Stimulated activated naive CD8-positive, alpha-beta T cell treated with anti-CD3 and anti-CD28 coated beads, Interleukin-15, Interleukin-2, amounts not matched to agents 100 U/mL and 50 U/mL, for 24 hours (primary cell): ENCODE measurements at places on chromosomes 5 and 9.

DNA sequence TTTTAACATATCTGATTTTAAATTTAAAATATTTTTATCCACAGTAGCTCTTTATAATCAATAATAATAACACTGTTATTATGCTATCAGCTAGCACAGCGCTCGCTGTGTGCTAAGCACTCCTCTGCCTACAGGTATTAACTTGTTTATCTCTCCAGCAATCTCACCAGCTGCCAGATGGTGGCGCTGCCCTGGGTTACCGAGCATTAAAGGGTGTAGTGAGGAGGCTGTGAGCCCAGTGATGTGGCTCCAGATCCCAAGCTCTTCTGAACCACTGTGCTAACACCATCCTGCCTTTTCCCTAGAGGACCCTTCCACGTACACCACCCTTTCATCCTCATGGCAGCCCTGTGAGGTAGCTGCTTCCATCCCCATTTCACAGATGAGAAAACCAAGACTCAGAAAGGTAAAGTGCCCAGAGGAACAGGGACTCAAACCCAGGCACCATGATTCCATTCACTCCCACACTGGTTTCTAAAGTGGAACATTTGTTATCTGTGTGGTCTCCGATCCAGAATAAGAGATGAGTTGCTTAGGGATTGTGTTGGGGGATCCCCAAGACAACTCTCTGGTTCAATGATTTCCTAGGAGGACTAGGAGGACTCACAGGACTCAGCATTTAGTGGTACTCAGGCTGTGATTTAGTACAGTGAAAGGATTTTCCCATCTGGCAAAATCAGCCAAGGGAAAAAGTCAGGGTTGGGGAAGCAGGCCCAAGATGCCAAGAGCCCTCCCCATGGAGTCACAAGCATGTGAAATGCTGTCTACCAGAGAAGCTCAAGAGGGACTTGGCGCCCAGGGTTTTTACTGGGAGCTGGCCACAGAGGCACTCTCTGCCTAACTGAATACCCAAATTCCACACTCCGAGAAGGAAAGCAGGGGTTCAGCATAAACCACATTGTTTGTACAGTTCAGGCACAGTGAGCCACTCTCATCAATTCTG, 7.0 kb downstream of the IGFBPL1 start:
- peak; percentile 43 for DNase-seq

DNA sequence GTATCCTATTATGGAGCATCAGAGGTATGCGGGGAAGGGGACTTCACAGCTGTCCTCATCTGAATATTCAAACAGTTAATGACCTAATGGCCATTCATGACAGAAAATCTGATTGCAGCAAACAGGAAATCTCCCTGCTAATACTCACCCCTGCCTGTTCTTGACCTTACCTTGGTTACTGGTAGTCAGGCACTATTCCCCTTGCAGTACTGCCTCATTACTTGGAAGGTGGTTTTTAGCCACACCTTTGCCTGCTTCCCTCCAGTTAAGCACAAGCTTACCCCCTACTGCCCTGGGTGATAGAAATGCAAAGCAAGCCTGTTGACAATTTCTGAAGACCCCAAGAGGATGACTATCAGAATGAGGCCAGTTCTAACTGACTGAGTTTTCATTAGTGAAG, 332.4 kb downstream of the NTRK2 start:
- no peak for DNase-seq

GRCh38 chr5:34525761-34526160, 130.4 kb upstream of the RAI14 start:
- DNase-seq = no peak

GRCh38 chr9:122835313-122835731, 6.9 kb upstream of the PDCL start:
- DNase-seq = peak; percentile 21

- DNase-seq = peak; percentile 84
Measured at GRCh38 chr5:138068742-138069600, 14.9 kb upstream of the WNT8A start.

- DNase-seq = no peak
Measured at GRCh38 chr5:39891376-39891775, 466.6 kb upstream of the DAB2 start.

DNA sequence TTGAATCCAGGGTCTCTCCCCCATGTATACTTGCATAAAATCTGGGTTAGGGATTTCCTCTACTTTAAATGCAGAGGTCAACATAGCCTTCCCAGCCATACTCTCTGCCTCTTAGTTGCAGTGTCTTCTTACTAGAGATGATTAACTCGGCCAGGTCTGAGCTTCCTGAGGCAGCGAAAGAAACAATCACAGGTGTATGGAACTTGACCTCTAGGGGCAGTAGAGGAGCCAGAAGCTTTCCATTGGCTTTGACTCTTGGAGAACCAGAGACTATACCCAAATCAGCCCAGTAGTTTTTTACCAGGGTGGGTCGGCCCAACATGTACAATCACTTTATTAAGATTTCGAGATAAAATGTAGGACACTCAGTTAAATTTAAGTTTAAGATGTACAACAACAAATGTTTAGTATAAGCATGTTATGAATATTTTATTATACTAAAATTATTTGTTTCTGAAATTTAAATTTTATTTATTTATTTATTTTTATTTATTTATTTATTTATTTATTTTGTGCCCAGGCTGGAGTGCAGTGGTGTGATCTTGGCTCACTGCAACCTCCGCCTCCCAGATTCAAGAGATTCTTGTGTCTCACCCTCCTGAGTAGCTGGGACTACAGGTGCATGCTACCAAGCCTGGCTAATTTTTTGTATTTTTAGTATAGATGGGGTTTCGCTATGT, 48.0 kb upstream of the DMRT3 start:
- no peak for DNase-seq

DNA sequence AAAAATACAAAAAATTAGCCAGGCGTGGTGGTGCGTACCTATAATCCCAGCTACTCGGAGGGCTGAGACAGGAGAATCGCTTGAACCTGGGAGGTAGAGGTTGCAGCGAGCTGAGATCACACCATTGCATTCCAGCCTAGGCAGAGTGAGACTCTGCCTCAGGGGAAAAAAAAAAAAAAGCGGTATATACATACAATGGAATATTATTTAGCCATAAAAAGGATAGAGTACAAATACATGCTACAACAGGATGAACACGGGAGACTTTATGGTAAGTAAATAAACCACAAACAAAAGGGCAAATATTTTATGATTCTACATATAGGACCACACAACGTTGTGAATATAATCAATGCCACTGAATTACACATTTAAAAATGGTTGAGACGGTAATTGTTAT, 5.2 kb downstream of the UBTD2 start:
- no peak for DNase-seq

- DNase-seq = no peak
Measured at GRCh38 chr9:88310310-88310980, 77.8 kb upstream of the SPIN1 start.

DNA sequence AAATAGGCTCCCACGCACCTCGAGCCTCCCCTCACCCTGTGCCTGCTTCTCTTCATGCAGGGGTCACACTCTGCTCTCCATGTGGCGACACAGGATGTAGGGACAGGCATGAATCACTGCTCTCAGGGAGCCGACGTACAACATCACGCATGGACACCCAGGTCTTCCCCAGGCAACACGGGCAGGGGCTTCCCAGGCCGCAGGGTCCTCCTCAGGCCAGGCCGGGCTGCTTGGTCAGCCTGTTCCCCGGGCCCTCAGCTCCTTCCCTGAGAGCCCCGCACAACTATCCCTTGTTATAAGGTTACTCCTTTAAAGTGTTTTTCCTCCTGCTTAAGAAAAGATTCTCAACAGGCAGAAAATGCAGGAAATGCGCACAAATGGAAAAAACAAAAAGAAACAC, 1.1 kb downstream of the SLC6A18 start:
- no peak for DNase-seq

GRCh38 chr5:41368158-41368557, 142.2 kb downstream of the PLCXD3 start:
- no peak for DNase-seq

DNA sequence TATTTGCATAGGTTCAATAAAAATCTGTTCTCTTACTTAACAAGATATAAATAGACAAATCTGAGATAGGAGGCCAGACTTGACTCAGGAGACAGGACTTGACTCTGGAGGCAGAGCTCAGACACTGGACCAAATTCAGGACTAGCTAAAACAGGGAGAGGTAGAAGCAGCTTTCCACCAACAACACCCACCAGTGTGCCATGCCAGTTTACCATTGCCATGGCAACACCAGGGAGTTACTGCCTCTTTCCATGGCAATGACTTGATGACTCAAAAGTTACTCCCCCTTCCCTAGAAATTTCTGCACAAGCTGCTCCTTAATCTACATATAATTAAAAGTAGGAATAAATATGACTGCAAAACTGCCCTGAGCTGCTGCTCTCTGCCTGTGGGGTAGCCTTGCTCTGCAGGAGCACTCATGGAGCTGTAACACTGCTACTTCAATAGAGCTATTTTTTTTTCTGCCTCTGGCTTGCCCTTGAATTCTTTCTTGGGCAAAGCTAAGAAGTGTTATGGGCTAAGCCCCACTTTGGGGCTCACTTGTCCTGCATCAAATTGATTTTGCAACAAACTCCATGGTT, 473.0 kb downstream of the PLK2 start:
- no peak for DNase-seq

- DNase-seq = no peak
Measured at GRCh38 chr5:97436405-97436804, 253.4 kb upstream of the RIOK2 start.

- no peak for DNase-seq
Measured at GRCh38 chr5:3230941-3231340, 364.7 kb upstream of the IRX1 start.

DNA sequence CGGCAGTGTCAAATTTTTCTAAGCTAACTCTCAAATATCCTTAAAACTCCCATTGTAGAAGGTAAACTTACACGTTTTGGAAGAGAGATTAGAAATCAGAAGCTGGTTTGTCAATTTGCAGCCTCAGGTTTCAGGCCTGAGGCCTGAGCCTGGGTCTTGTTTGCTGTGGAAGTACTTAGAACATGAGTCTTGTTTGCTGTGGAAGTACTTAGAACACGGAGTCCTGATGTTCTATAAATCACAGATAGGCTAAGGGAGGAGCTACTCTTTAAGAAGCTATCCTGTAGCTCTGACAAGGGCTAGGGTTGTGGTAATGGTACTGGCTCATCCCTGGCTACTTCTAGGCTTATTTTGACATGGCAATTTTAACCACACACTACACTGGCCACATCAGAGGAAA, 97.8 kb downstream of the FBXW11 start:
- no peak for DNase-seq

DNA sequence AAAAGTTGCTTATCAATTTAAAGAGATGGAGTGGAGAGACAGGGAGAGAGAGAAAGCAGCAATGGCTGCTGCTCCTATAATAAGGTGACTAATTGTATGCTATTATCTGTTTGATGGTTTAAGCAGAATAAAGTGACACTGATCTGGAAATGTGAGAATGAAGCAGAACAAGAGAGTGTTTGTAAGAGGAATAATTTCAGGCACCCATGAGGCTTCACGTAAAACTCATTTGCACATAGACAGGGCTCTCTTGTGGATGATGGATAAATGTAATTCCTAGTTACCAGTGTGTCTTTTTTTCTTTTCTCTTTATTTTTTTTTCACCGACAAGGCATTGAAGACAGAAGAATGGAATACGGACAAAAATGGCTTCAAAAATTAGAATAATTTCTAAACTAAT, 228.8 kb upstream of the TYRP1 start:
- no peak for DNase-seq

- no peak for DNase-seq
Measured at GRCh38 chr5:74156728-74157383, 483.7 kb downstream of the ENC1 start.

DNA sequence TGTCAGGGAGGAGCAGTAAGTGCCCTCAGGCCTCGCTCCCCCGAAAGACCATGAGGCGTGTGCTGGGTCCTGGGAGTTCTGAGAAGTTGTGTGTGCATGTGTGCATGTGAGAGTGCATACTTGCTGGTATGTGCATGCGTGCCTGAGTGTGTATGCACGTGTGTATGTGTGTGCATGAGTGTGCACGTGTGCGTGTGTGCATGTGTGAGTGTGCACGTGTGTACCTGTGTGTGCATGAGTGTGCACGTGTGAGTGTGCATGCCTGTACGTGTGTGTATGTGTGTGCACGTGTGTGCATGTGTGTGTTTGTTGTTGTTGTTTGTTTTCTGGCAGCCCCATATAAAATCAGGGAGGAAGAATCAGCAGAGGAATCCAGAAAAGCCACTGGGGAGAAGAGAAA, 426.7 kb downstream of the IRX2 start:
- no peak for DNase-seq

- DNase-seq = no peak
Measured at GRCh38 chr5:5145651-5146529, 5.8 kb downstream of the ADAMTS16 start.

GRCh38 chr5:38734353-38734752, 111.5 kb upstream of the OSMR start:
- no peak for DNase-seq

DNA sequence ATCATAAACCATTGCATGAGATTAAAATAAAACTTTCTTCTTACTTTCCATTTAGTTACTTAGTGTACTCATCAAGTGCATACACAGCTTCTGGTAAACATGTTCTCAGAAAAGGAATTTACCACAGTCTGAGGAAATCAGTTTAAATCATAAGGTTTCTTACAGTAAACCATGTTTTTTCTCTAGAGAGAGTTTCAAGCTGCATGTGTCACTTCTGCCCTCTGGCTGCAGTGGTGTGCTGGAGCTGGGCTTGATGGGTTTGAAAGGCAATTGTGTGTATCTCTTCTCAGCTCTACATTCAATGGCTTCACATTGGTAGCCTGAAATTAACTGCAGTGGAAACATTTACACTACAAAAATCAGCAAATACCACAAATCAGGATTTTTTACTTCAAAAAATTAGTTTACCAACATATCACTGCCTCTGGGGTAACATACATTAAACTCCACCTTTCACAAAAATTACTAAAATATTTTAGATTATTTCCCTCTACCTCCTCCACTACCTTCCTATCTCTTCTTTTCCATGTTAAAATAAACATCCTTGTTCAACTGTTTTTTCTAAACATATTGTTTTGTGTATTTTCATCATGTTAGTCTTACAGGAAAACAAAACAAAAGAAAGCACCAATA, 414.3 kb downstream of the ANXA1 start:
- DNase-seq = no peak

DNA sequence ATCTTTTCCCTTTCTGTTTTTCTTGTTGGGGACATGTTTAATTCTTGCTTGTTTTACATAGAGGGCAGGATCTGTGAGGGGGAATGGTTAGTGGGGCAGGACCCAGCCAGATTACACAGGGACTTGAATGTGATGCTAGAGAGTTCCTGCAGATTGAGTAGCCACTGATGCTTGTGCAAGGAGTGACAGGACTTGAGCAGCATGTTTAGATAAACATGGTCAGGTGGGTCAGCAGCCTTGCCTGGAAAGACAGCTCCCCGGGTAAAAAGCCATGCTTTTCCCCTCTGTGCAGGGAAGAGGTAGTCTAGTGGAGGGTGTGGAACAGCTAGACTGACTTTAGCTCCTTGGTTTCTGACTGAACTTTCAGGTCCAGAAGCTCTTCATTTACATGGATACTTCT, 261.2 kb downstream of the AOPEP start:
- DNase-seq = no peak
